ENCODE measurements at places on chromosomes 6 and 20. TPM values are rescaled to one million over a fixed set of nuclear protein-coding genes. Genes with fewer than 3 reads are reported as not detected.
A peak's percentile ranks its signal among the peaks of the same experiment; 100 is the strongest.

DNA sequence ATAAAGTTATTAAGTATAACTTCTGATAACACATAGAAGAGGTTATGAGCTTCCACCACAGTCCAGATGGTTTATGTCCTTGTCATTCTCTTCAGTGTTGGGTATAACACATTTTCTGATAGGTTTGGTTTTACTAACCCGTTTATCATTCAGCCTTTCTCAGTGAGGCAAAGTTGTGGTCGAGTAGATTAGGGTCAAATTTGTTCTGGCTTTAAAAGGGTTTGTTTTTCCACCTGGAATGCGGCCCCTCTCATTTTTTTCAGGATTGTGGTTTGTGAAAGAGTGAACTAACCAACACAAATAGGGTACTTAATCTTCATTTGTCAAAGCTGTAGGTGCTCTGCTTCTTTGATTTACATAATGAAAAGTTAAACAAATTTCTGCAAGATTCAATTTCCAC lies 204.2 kb upstream of the ASCC3 start:
- peaks cover 65% of the 10 kb centered on the region for H3K4me1 ChIP-seq
- H3K4me3 ChIP-seq = no peak overlapping the region
- peak; percentile 13 for DNase-seq
- H3K27me3 ChIP-seq = no peaks in the 10 kb centered on the region
- H3K36me3 ChIP-seq = no peaks in the 10 kb centered on the region

HRH3 gene
- total RNA-seq = not detected

- peak overlapping the region; percentile 96 for H3K27ac ChIP-seq
- H3K36me3 ChIP-seq = no peaks in the 10 kb centered on the region
- peaks cover 39% of the 10 kb centered on the region for H3K4me1 ChIP-seq
- H3K27me3 ChIP-seq = no peaks in the 10 kb centered on the region
- peak overlapping the region; percentile 26 for H3K4me3 ChIP-seq
These were observed 95.3 kb downstream of the CLVS2 start for GRCh38 chr6:123091091-123091895.

DNA sequence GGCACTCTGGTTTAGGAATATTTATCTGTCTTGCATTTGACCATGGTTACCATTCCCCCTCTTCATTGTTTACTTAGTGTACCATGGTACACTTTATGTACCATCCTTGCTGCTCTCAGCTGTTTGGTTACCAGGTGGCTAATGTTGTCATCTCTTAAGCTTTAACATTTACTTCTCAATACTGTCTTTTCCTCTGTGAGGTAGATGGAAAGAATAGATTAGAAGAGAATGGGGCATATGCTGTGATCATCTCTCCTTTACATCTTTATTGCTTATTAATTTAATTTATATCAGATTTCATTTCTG lies 109.2 kb downstream of the NCOA3 start:
- no peaks in the 10 kb centered on the region for H3K27me3 ChIP-seq
- H3K4me1 ChIP-seq = peaks cover 27% of the 10 kb centered on the region
- no peak overlapping the region for H3K4me3 ChIP-seq
- 0 out of 2 replicates have a peak overlapping the region, but pooled peaks have one; percentile 3 for H3K27ac ChIP-seq
- DNase-seq = no peak

DNA sequence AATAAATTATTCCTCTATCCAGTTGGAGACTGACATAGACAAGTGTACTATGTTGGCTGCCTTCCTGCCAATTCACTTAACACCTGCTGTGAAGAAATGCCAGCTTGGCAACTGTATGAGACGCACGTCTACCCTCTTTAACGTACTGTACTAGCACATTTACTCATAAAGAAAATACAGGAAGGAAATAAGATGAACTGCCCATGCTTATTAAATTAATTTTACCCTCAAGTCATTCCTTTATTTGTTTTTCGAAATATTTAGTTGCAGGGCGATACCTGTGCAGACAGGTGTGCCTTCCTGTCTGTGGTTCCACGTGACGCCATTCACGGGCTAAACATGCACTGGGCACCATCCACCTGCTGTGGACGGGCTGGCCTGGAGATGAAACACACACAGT lies 52.0 kb downstream of the PSMG4 start:
- peak; percentile 33 for DNase-seq
- no peaks in the 10 kb centered on the region for H3K27me3 ChIP-seq
- no peaks in the 10 kb centered on the region for H3K36me3 ChIP-seq
- H3K4me3 ChIP-seq = no peak overlapping the region
- H3K4me1 ChIP-seq = peaks cover 9% of the 10 kb centered on the region
- H3K27ac ChIP-seq = no peak overlapping the region

NHLRC1 gene
- 1.3 TPM for total RNA-seq

GRCh38 chr20:2468581-2469407 lies 1.8 kb downstream of the SNRPB start:
- no peak overlapping the region for H3K27ac ChIP-seq
- H3K4me3 ChIP-seq = peak overlapping the region; percentile 99
- peaks cover 57% of the 10 kb centered on the region for H3K36me3 ChIP-seq
- peaks cover 20% of the 10 kb centered on the region for H3K4me1 ChIP-seq

DNA sequence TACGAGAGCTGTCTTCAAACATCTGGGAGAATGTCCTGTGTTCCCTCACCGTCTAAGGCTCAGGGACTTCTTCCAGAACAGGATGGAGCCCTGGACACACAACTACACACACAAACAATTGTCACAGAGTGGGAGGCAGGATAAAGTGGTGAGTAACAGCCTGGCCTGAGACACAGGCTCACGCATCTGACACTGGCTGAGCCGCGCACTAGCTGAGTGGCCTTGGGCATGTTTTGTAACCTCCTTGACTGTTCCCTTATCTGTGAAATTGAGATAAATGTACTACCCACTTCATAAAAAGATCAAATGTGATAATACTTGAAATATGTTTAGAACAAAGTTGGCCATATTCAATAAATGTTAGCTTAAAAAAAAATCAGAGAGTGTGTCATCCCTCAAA lies 132.4 kb upstream of the ARMC2 start:
- no peak for DNase-seq
- peaks cover 7% of the 10 kb centered on the region for H3K4me1 ChIP-seq
- no peak overlapping the region for H3K4me3 ChIP-seq
- no peak overlapping the region for H3K27ac ChIP-seq

DNA sequence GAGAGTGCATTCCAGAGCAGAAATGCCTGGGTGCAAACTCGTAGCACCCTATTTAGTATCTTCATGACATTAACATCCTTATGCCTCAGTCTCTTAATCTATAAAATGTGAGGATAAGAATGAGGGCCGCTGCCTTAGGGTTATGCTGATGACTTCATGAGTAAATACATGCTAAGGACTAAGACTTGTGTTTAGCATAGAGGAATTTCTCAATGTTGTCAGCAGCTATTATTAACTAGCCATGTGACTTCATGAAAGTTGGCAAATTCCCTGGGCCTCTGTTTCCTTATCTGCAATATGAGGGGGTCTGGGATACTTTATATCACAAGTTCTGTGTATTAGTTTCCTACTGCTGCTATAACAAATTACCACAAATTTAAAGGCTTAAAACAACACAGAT lies 108.1 kb upstream of the RIPOR2 start:
- H3K36me3 ChIP-seq = no peaks in the 10 kb centered on the region
- no peak for DNase-seq
- H3K4me1 ChIP-seq = no peaks in the 10 kb centered on the region
- no peak overlapping the region for H3K27ac ChIP-seq

DNA sequence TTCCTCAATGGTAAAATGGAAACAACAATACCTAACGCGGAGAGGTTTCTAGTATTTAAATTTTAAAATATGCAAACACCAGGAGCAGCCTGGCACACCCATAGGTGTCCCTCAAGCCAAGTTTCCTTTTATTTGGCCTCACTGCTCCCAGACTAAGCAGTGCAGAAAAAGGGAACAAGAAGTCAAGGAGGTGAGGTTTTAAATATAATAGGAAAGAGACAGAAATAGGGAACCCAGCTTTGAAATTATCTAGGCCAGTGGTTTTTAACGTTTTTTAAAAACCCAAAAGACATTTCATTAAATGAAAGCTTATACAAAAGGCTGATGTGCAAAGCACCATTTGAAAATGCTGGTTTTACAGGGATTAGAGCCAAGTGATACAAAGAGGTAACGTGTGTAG lies 109.6 kb downstream of the SLC22A3 start:
- no peak for DNase-seq
- no peaks in the 10 kb centered on the region for H3K27me3 ChIP-seq
- H3K36me3 ChIP-seq = peaks cover 3% of the 10 kb centered on the region
- no peak overlapping the region for H3K4me3 ChIP-seq

PTGIS gene
- total RNA-seq = 0.18 TPM

TPX2 gene
- 128 TPM for total RNA-seq

DNA sequence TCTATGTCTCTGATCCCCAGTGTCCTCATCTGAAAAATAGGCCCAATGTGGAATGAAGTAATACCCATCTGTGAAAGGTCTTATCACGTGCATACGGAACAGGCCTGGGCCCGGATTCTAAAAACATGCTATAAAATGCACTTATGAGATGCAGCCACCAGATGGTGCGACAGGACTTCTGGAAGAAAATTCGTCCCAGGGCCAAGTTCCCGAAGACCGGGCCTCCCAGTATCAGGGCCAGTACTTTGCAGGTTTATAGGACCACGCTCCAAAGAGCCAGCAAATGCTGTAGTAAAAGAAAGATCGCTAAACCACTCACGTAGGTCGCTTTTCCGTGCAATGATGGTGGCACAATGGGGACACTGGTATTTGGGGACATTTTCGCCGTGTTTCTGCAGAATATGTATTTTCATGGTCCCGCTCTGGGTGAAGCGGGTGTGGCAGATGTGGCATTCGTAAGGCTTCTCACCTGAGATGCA lies 10.6 kb downstream of the CTCFL start:
- H3K4me3 ChIP-seq = no peak overlapping the region
- H3K27me3 ChIP-seq = no peaks in the 10 kb centered on the region
- H3K36me3 ChIP-seq = no peaks in the 10 kb centered on the region
- H3K4me1 ChIP-seq = no peaks in the 10 kb centered on the region

DNA sequence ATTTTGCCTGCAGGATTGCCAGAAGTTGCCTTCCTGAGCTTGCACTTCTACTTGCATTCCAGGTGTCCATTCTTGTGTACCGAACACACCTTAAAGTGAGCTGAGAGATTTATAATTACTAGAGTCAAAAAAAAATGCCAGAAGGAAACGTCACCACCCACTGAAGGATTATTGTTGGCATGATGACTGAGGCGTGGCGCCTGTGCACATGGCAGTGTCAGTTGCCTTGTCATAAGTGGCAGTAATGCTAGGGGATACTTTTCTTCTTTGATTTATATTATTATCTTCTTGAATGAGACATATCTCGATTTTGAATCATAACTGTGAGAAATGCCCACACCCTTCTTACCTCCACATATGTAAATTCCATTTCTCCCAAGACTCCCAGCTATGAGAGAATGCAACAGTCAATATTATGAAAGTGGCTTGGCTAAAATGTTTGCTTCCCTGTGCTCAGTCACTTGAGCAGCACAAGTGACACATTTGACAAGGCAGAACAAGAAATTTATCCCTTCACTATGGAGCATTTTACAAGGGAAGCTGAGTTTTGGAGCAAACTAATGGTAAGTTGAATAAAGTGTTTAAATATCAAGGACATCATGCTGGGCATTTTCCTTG lies 149.5 kb upstream of the SASH1 start:
- peak overlapping the region; percentile 89 for H3K27ac ChIP-seq
- peak overlapping the region; percentile 58 for H3K4me3 ChIP-seq
- H3K27me3 ChIP-seq = no peaks in the 10 kb centered on the region
- H3K4me1 ChIP-seq = peaks cover 41% of the 10 kb centered on the region
- peak; percentile 72 for DNase-seq

DNA sequence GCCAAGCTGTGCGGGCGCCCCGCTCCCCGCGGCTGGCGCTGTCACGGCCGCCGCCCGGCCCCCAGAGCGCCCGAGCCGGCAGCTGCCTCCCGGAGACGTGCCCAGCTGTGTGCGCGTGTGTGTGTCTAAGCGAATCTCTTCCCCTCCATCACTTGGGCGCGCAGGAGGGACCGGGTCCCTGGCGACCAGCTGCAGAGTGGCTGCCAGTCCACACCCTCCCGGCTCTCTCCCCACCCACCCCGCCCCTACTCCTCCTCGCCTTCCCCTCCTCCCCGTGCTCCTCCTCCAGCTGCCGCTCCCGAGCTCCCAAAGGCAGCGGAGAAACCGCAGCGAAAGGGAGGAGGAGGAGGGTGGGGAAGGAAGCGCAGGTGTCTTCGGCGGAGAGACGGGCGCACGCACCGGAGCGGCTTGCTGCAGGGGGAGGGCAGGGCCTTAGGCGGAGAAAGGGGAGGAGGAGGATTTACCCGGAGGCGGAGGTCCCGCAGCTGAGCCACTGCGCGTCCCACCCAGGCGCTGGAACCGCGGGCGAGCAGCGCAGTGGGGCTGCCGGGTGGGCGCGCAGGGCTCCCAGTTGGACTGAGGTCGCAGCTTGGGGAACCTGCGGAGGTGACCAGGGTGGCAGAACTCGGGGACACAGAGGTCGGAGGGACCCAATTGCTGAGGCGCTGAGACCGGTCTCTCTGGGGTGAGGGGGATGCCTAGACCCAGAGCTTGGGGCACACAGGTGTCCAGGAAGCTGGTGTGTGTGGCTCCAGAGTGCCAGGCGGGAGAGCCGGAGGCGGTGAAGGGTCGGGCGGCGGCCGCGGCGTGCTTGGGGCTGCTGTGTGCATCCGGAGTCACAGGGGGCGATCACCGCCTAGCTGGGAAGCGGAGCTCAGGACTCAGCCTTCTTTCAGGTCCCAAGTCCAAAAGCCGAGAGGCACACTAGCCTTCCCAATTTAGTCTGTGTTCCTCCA lies at the start of gene HS3ST5:
TSS of gene HS3ST5 (minus strand) at position 198 of the 956 bp plus-strand sequence. CDS start 280,178 bp downstream, outside the sequence.
- H3K36me3 ChIP-seq = no peaks in the 10 kb centered on the region
- H3K27ac ChIP-seq = peak within 1 kb of the TSS; percentile 41
- peak within 1 kb of the TSS; percentile 94 for H3K4me3 ChIP-seq
- peaks cover 44% of the 10 kb centered on the region for H3K4me1 ChIP-seq
- H3K27me3 ChIP-seq = no peaks in the 10 kb centered on the region
- peak; percentile 74 for DNase-seq

DNA sequence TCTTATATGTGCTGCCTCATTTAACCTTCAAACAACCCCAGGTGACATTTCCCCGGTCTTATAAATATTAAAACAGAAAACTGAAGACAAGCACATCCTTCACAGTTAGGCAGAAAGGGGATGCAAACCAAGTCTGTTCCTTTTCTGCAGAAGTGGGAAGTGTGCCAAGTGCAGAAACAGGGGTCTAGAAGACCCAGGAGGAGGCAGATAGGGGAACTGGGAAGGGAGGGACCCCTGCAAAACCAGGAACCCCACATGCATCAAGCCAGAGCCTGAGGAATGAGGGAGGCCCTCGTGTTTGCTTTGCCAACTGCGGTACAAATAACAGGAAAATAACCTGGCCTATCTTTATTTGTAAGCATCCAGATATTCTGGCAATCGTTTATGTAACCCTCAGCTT lies 17.0 kb upstream of the CST3 start:
- H3K36me3 ChIP-seq = no peaks in the 10 kb centered on the region
- no peaks in the 10 kb centered on the region for H3K4me1 ChIP-seq
- 0 out of 2 replicates have a peak, but pooled peaks cover 9% of the 10 kb centered on the region for H3K27me3 ChIP-seq

DNA sequence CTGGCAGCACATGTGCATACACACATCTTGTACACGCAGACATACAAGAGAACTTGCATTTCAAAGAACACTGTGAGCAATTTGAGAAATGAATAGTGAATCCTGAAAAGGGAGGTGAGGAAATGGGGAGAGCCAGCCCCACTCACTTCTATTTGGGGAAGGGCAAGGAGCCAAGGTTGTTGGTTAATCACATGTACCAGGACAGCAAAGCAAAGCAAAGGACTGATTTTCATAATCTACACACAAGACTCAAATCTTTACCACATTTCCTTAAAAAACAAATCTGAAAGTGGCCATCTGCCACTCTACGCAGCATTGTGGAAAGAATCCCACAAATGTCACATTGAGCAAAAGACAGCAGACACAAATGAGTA lies 35.0 kb upstream of the KIF16B start:
- H3K27me3 ChIP-seq = peaks cover 12% of the 10 kb centered on the region
- DNase-seq = no peak
- peaks cover 22% of the 10 kb centered on the region for H3K4me1 ChIP-seq
